ENCODE measurements at places on chromosomes 7 and 10. TPM values are rescaled to one million over a fixed set of nuclear protein-coding genes. Genes with fewer than 3 reads are reported as not detected.

GRCh38 chr7:89085580-89085979 is 290.0 kb upstream of the TEX47 start:
- no peak overlapping the region for H3K4me3 ChIP-seq
- no peak for DNase-seq
- H3K27ac ChIP-seq: no peak overlapping the region
- H3K36me3 ChIP-seq: no peaks in the 10 kb centered on the region

- H3K27me3 ChIP-seq: peaks cover 3% of the 10 kb centered on the region
- peak overlapping the region; percentile 92 for H3K4me3 ChIP-seq
- H3K27ac ChIP-seq: peak overlapping the region; percentile 93
- peak; percentile 59 for DNase-seq
These were observed 1.5 kb downstream of the GSDME start for GRCh38 chr7:24755541-24756407.

DNA sequence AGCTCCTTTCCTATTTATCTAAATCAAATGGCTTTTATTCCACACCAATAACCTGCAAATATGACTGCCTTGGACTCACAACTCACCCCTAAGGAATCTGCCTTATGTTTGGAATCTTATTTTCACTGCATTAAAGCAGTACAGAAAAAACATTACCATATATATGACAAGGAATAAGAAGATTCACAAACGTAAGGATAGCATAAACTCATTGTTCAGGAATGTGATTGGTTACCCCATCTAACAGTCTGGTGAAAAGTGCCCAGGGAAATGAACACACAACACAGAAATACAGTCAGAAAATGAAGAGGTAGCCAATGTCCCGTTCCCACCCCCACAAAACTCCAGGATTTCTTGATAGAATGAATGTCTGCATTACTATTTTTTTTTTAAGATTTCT is 2.0 kb downstream of the PPP3CB start:
- peaks cover 1% of the 10 kb centered on the region for H3K27me3 ChIP-seq
- DNase-seq: peak; percentile 56
- H3K4me1 ChIP-seq: peaks cover 48% of the 10 kb centered on the region
- H3K36me3 ChIP-seq: peaks cover 25% of the 10 kb centered on the region

RINT1 gene
- total RNA-seq: 21.3 TPM
